ENCODE measurements at places on chromosomes 5 and 9.

GRCh38 chr9:137694236-137694959, 75.6 kb downstream of the EHMT1 start:
- DNase-seq = no peak

DNA sequence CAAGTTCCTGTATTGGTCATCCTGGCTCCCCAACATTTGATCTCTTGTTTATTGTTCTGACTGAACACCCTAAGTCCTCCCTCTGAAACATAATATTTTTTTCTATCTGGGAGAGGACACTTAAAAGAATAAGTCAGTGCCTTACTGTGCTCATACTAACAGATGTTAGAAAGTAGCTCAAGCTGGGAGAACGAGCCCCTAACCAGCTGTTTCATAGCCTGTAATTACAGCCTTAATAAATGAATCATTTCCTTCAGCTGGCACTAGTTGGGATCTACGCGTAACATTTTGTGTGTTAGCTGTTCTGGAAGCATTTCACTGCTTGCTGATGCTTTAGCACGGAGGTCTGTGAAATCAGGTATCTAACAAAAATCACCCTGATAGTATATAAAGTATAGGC, 345.9 kb upstream of the RIOK2 start:
- DNase-seq = no peak

- no peak for DNase-seq
These were observed 25.8 kb downstream of the CDC25C start for GRCh38 chr5:138305797-138306196.

GRCh38 chr9:96453625-96454024, 3.7 kb downstream of the HABP4 start:
- DNase-seq = peak; percentile 21

DNA sequence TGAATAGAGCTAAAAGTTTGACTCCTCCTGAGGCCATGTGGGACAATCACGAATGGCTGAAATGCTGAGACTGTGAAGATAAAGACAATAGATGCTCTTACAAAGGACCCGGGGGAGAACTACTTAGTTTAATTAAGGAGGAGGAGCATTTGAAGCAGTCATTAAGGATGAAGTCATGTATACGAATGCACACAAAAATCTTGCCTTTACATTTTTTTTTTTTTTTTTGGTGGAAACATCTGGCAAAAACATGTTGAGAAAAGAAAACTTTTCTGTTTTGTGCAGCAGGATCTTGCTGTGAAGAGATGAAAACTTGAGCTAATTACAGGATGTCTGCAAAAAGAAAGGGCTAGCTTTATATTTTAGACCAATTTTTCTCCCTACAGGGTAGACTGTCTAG, 42.3 kb upstream of the NR3C1 start:
- DNase-seq = no peak

DNA sequence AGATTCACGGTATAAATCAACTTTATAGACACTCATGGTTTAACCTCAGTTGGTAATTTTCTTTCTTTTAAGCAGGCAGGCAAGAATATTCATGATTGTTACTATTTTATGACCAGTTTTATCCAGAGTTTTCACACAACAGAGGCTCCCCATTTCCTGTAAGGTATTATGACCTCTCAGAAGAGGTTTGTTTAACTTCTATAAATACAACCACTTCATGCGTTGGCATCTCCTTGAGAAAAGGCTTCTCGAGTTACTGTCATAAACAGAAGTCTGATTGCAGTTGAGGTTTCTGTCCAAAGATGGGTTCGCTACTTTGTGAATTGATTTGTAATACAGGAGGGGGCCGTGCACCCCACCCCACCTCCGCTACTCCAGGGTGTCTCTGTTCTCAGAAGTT, 55.3 kb downstream of the ENTREP1 start:
- no peak for DNase-seq

DNA sequence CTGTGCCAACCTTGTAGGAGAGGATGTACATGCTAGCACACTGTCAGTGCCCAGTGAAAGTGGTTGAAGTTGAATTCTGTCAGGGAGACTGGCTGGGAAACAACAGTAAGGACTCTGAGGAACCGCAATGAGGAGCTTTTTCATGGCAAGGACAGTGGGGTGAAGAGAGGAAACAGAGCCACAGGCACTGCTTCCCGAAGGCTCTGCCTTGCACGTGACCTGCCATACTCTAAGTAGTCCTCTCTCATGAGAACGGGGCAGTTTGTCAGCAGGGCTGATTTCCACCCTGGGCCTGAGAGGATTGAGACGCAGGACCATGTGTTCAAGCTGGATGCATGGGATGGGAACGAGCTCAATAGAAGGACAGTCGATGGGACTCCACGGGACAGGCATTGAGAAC, 106.6 kb upstream of the CTSL start:
- DNase-seq = no peak

DNA sequence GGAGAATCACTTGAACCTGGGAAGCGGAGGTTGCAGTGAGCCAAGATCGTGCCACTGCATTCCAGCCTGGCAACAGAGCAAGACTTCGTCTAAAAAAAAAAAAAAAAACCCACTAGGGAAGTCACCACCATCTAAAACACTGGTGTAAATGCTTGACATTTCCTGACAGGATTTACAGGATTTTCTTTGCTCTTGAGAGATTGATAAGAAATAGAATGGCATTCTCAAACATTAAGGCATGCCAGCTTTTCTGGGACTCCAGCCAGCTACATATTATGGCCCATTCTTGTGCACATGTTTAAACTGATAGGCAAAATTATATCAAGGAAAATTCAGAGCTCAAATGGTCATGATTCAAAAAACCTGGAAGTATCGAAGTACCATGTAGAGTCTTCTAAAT, 28.7 kb downstream of the GTF3C4 start:
- no peak for DNase-seq

- DNase-seq = no peak
These were observed 2.3 kb upstream of the MYOZ3 start for GRCh38 chr5:150658699-150659265.

DNA sequence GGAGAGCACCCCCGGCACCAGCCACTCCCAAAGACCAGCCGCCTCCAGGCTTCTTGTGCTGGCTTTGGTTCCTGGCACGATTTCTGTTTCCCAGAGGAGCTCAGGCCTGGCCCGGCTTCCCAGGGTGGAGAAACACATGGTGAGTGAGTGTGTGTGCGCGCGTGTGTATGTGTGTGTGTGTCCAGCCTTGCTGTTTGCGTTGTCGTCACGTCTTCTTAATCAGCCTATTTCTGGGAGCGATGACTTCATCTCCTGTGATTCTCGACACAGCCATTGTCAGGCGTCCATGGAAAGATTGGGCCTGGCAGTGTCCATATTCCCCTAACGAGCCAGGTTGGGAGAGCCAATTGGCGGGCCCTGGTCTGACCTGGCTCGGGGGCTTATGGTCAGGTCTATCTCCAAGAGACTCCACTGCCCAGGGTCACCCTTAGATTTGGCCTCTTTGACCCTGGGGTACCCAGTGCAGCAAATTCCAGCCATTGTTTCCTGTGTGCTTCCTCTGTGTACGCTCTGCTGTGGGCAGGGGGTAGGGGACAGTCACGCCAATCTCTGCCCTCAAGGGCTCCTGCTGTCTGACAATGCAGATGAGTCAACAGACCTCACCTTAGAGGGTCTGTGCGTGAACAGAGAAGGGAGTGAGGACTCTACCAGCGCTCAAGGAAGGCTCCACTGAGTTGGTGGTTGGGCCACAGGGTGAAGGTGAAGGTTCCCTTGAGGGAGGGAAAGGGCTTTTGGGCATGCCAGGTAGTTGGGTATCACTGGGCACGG, 73.8 kb downstream of the DAB2IP start:
- no peak for DNase-seq

DNA sequence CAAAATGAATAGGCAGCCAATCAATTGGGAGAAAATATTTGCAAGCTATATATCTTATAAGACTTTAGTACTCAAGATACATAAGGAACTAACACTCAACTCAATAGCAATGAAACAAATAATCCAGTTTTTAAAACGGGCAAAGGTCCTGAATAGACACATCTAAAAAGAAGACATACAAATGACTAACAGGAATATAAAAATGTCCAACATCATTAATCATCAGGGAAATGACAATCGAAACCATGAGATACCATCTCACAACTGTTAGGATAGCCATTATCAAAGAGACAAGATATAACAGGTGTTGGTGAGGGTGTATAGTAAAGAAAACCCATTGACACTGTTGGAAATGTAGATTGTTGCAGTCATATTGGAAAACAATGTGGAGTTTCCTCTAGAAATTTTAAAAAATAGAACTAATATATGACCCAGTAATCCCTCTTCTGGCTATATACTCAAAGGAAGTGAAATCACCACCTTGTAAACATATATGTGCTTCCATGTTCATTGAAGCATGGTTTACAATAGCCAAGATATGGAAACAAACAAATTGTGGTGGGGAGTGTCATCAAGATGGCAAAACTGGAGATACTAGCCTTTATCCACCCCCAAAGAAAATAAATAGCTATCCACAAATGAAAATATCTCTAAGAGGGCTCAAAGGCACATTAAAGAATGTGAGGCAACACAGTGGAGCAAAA, 13.9 kb upstream of the BTNL3 start:
- no peak for DNase-seq

GRCh38 chr5:134547999-134548658, 22.7 kb downstream of the JADE2 start:
- no peak for DNase-seq

GRCh38 chr5:26430323-26430722, 608.1 kb downstream of the CDH9 start:
- DNase-seq = no peak

DNA sequence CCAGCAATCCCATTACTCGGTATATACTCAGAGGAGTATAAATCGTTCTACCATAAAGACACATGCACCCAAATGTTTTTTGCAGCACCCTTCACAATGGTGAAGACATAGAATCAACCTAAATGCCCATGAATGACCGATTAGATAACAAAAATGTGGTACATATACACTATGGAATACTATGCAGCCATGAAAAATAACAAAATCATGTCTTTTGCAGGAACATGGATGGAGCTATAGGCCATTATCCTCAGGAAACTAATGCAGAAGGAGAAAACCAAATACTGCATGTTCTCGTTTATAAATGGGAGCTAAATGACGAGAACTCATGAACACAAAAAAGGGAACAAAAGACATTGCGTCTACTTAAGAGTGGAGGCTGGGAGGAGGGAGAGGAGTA, 114.5 kb downstream of the HTR4 start:
- no peak for DNase-seq

- DNase-seq = no peak
These were observed 703 bp downstream of the FAM120AOS start for GRCh38 chr9:93452710-93453046.

DNA sequence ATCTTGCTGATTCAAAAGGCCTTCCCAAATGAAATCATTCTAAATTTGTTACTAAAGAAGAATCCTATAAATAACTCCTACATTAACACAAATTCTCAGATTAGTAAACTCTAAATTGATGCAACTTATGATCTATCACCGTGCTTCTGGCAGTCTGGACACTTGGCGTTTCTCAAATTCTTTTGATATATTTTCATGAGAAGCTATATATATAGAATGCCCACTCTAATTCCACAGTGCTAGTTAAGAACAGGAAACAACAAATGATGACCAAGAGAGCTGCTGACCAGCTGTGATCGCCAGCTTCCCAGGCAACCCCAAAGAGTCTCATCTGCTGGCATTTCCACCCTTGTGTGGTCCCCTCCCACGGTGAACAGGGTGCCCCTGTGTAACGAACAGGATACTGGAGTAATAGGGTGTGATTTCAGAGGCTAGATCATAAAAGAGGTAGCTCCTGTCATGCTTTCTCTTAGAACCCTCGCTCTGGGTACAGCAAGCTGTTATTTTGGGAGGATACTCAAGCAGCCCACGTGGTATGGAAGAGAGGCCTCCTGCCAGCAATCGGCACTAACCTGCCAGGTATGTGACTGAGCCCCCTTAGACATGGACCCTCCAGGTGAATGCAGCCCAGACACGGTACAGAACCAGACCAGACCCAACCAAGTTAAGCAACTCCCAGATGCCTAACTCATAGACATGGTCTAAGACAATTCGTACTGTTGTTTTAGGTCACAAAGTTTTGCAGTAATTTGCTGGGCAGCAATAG, 64.7 kb downstream of the CDC14B start:
- no peak for DNase-seq

- no peak for DNase-seq
These were observed 584 bp upstream of the KLF9 start for GRCh38 chr9:70415041-70415440.

GRCh38 chr9:86082870-86083269, 16.5 kb downstream of the GOLM1 start:
- no peak for DNase-seq

DNA sequence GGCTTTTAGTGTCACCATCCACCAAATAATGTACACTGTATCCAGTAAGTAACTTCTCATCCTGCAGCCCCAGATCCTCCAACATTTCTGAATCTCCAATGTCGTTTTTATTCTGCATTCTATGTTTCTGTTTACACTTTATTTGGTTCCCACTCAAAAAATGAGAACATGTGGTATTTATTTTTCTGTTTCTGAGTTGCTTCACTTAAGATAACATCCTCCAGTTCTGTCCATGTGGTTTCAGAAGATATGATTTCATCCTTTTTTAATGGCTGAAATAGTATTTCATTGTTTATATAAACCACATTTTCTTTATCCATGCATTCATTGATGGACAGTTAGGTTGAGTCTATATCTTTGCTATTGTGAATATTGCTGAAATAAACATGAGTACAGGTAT, 677.3 kb upstream of the FTMT start:
- no peak for DNase-seq

DNA sequence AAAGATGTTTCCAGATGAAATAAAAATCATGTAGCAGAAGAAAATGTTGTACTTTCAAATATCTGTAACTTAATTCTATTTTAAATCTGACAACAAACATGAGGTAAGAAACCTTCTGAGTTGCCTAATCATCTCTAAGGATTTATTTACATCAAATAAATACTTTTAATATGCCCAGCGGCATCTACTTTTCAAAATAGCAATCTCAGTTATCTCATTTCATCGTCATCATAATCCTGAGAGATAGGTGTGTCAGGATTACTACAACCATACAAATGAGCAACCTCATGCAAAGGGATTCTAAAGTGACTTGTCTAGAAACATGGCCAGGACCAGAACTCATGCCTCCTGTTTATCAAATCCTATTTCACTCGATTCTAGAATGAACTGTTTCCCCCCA, 49.5 kb downstream of the DENND1A start:
- DNase-seq = no peak

DNA sequence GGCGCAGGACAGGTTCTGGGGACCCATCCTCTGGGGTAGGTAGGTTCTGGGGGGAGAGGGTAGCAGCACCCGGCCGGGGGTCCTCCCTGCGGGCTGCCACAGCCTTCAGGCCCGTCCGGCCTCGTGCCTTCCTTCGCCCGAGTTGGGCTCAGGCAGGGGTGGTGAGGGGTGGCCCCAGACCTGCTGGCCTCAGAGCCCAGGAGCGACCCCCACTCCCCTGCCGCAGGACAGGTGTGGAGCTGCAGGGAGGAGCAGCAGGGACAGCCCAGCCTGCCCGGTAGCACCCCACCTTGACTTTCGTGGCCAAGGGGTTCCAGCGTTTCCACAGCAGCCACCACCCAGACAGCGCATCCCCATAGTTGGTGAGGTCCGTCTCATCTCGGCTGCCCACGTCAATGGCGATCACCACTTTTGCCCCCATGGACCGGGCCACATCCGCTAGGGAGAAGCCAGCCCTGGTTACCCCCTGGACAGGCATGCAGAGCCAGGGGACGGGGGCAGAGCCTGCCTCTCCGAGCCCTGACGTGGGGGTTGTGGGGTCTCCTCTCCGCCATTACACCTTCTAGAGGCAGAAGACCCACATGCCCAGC, 3.4 kb upstream of the NSMF start:
- no peak for DNase-seq

GRCh38 chr5:110512266-110512665, 214.2 kb downstream of the TMEM232 start:
- no peak for DNase-seq

Measured in NCI-H460 (cell line).